Stimulated activated CD4-positive, alpha-beta T cell treated with anti-CD3 and anti-CD28 coated beads, Interleukin-4, amount 100 ng/mL, for 1 hour (primary cell): ENCODE measurements at places on chromosomes 12 and 14.

DNA sequence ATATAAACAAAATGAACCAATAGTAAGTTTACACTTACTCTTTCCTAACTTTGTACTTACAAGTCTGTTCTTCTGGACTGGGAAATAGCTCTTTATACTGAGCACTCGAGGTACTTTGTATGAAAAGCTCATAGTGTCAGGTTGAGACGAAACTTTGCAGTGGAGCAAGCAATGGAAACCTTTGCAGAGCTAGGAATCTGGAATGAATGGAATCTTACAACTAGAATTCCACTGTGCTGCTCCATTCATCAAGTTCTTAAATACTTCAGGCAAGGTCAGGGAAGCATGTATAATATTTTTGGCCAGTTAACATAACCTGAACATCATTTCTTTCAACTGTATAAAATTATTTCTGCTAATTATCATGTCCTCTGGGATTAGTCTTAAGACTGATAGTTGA is 1327.5 kb upstream of the FLRT2 start:
- DNase-seq = no peak

- DNase-seq = no peak
Measured at GRCh38 chr14:59707778-59708561, 131.4 kb upstream of the CCDC175 start.

GRCh38 chr14:89198544-89199329 is 218.3 kb downstream of the FOXN3 start:
- DNase-seq = no peak

DNA sequence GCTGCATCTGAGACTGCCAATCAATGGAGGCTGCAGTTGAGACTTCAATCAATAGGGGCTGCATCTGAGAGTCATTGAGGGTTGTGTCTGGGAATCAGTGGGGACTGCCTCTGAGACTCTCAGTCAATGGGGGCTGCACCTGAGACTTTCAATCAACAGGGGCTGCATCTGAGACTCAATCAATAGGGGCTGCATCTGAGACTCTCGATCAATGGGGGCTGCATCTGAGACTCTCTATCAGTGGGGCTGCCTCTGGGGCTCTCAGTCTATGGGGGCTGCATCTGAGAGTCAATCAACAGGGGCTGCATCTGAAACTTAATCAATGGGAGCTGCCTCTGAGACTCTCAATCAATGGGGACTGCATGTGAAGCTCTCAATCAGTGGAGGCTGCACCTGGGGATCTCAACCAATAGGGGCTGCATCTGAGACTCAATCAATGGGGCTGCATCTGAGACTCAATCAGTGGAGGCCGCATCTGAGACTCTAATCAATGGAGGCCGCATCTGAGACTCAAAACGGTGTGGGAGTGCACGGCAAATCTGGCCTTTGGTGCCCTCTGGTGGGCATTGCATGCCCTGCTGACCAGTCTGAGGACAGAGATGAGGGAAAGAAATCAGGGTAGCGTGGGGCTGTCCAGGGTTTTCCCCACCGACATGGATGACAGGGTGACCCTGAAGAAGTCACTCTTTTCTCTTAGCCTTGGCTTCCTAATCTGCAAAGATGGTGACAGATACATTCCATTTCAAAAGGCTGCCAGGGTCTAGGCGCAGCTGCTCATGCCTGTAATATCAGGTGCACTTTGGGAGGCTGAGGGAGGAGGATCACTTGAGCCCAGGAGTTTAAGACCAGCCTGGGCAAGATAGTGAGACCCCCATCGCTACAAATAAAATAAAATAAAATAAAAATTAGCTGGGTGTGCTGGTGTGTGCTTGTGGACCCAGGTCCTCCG is 41.3 kb upstream of the EIF5 start:
- peak; percentile 77 for DNase-seq

- DNase-seq = no peak
Measured at GRCh38 chr12:122793685-122794106, 19.3 kb downstream of the CCDC62 start.

DNA sequence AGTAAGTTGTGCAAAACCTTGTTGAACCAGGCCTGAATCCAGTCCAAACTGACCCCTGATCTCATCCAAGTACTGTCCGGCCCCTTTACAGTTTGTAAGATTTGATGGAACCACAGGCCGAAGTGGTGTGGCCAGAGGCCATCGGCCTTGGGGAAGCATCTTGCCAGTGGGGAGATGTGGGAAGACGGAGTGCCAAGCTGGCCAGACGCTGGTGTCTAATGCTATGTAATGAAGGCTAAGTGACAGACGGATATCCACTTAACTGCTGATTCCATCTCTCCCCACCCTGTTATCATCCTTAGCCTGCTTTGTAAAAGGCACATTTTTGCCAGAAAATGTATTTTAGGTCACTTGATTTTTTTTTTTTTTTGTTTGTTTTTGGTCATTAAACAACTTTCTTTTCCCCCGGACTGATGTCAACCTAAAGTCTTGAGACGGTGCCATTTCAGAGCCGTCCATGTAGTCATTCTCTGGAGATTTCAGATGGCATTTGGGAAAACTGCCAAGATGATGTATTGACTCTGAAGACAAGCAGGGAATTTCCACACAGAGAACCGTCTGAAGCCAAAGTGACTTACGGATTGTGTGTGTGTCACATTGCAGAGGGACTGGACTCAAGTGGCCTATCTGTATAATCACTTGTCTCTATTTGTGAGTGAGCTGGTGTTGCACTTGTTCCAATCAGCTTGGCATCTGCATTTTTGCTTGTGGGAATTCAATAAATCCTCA is 86.5 kb upstream of the MANSC4 start:
- DNase-seq = no peak

GRCh38 chr12:66741919-66742318 is 63.0 kb upstream of the GRIP1 start:
- no peak for DNase-seq

DNA sequence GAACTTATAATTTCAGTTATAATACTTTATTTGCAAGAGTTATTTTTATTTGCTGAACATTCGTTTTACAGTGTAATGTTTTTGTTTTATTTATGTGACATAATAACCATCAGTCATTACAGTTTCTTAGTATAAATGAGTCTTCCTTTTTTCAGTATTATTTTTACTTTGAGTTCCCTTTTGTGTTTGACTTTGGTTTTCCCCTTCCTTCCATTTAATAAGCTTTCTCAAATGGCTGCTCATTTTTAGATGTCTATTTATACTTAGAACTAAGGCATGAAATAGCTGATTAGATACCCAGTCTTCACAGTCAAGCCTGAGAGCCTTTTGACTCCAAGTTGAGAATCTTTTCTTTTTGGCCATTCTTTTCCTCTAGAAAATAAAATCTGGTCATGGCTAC is 404.5 kb downstream of the LRFN5 start:
- DNase-seq = no peak

- no peak for DNase-seq
Measured at GRCh38 chr14:91998667-91999570, 40.9 kb downstream of the TRIP11 start.

GRCh38 chr12:42446761-42447160 is 120.8 kb downstream of the PPHLN1 start:
- no peak for DNase-seq

DNA sequence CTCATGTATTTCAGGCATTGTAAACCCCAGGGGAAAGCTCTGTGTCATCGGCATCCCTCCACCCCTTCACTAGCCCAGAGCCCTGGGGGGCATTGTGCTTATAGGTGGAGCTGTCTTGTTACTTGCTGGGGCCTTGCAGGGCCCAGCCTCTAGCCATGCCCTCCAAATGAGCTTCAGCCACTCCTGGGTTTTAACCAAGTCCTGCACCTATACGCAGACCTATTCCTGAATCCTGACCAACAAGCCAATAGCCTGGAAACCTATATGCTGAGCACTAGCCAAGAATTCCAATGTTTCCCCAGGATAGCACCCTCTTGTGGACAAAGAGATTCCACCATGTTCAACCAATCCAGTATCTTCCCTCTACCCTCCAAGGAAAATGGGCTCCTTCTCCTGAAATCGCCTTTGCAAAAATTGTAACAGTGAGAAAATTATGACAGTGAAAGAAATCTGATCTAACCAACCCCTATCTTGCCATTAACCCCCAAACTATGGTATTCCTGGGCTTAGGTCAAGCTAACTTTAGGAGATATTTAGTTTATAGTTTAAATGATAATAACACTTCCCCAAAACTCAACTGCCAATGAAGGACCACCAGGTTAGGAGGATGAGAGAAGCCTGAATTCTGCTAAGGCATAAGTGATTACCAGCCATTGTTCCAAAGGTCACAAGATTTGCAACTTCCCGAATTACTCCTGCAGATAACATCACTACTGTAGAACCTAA is 55.5 kb downstream of the TTC7B start:
- no peak for DNase-seq

DNA sequence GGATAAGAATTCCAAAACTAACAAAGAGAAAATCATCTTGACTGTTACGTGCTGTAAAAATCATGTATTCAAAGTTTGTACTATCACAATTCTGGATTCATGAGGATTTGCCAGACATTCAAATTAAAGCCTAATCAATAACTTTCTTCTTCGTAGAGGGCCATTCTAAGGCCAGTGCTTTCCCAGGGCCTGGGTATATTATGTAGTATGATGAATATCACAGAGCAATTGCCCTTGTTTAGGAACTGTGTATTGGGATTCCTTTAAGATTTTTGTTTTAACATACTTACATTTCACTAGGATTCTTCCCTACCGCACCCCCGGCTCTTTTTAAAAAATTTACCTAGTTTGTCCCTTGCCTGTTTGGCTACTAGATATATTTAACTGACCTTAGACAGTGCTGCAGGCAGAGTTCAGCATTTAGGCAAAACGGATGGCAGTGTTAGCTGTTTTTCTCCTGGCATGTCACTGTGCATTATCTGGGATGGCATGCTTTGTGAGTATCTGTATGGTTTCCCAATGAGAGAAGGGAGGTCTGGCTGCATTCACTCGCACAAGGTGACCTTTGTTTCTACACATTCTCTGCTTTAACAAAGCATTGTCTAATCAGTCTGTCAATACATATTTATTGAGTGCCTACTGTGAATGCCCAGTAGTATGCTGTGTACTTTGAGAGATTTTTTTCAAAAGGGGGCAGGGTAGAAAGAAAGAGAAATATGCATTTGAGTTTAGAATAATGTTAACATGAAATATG is 63.3 kb downstream of the ERC1 start:
- no peak for DNase-seq

DNA sequence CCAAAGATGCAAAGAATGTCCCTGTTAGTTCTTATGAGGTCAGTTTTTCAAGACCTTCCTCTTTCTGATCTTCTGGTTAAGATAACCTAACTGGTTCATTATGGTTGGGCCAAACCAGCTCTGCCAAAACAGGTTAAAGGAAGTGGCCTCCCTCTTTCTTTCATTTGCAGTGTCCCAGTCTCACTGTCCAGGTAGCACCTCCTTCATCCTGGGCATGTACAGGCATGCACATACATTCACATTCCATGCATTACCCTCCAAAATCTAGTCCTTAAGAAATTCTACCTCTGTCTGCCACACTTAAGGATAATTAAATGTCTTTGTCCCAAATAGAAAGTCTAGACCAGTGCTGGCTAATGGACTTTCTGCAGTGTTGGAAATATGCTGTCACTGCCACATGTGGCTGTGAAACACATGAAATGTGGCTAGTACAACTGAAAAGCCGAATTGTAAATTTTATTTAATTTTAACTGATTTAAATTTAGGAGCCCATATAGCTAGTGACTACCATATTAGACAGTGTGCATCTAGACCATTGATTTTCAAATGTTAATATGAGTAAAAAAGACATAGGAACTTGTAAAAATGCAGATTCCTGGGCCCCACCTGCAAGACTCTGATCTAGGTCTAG is 169.3 kb downstream of the PCNX1 start:
- DNase-seq = no peak

DNA sequence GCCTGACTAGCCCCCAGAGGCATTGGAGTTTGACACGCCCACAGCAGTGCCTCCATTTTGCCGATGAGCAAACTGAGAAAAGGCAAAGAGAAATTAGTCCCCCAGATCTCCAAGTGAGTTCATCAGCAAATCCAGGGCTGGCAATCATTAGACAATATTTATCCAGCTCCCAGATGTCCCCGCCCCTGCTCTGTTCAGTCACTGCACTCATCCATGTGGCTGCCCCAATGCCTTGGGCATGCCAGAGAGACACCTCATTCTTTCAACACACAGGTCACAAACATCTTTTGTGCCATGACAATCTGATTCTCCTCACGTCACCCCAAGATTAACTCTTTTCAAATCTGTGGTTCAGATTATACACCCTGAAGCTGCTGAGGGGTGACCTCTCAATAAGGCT is 43.5 kb downstream of the DPF3 start:
- no peak for DNase-seq

GRCh38 chr12:93786656-93787397 is 109.7 kb downstream of the CRADD start:
- no peak for DNase-seq

DNA sequence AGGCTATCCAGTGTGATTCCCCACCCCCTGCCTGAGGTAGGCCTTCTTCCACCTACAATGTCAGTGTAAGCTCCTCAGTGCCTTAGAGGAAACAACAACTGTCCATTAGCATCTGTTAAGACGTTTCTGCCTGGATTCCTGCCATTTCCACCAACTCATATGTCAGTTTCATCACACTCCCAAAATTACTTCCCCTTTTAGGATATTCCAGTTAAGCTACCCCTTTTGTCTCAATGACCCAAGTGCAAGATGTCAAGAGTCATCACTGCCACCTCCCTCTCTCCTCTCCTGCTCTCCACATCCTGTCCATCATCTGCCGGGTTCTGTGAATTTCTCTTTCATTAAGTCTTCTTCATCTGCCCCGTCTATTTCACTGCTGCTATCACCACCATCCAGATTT is 189.4 kb downstream of the DPF3 start:
- DNase-seq = no peak

- DNase-seq = no peak
Measured at GRCh38 chr12:92089559-92089958, 56.1 kb downstream of the BTG1 start.

GRCh38 chr14:90489916-90490719 is 93.3 kb downstream of the CALM1 start:
- DNase-seq = no peak

GRCh38 chr14:24785698-24786097 is 151.7 kb upstream of the GZMB start:
- DNase-seq = no peak

GRCh38 chr12:64618953-64619590 is 8.8 kb downstream of the RASSF3 start:
- no peak for DNase-seq

- no peak for DNase-seq
Measured at GRCh38 chr12:12999271-12999958, 650 bp downstream of the HEBP1 start.

DNA sequence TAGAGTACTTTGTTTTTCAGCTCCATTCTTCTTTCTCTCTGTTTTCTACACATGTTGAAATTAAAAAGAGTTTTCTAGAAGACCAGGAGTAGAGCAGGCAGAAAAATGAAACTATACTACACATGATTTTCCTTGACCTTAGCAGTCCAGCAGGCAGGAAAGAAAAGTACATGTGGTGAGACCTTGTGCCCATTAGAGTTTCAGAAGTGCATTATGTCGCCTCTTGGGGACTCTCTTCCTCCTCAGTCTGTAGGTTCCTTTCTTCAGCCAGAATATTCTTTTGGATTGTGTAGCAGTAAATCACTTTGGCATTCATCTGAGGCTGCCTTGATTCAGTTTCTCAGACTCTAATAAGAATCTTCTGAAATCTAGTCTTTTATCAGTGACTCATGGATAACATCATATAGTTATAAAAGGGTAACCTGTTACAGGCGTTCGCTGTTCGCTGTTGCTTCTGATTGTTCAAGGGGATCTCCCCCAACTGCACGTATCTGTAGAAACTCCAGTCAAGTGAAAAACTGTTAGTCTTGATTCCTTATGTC is 161.8 kb downstream of the ANO4 start:
- no peak for DNase-seq

GRCh38 chr14:64758025-64758521 is 53.8 kb downstream of the PLEKHG3 start:
- DNase-seq = no peak

GRCh38 chr12:126347421-126347820 is 1282.2 kb downstream of the AACS start:
- no peak for DNase-seq
